Stimulated activated CD4-positive, alpha-beta T cell treated with anti-CD3 and anti-CD28 coated beads, Interleukin-1b, Interleukin-23, amount 100 ng/mL, for 1 hour (primary cell): ENCODE measurements at places on chromosomes 7 and 10.

- DNase-seq: no peak
Observed at GRCh38 chr10:79046741-79047583, 21.8 kb upstream of the ZMIZ1 start.

- DNase-seq: no peak
Observed at GRCh38 chr7:125057963-125058362, 128.3 kb upstream of the POT1 start.

DNA sequence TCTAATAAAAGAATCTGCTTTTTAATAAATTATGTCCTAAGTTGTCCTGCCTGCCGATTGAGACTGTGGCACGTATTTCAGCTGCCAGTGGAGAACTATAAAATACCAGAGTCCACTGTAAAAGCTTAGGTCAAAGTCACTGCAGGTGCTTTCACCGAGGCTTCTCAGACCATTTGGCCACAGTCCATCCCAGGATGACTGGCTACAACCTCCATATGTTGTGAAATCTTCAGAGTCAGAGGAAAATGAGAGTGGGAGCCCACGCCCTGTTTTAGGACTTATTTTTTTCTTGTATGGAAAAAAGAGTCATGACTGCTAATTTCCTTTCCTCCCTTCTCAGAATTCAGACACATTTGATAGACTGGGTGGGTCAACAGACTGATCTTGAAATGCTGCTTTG, 182.9 kb downstream of the ANK3 start:
- no peak for DNase-seq

- DNase-seq: no peak
Observed at GRCh38 chr10:110637558-110638053, 6.5 kb upstream of the RBM20 start.

- no peak for DNase-seq
Observed at GRCh38 chr10:3955493-3955892, 170.5 kb upstream of the KLF6 start.

GRCh38 chr10:132064082-132064755, 1.5 kb upstream of the JAKMIP3 start:
- no peak for DNase-seq

GRCh38 chr10:110629680-110630191, 14.4 kb upstream of the RBM20 start:
- no peak for DNase-seq

DNA sequence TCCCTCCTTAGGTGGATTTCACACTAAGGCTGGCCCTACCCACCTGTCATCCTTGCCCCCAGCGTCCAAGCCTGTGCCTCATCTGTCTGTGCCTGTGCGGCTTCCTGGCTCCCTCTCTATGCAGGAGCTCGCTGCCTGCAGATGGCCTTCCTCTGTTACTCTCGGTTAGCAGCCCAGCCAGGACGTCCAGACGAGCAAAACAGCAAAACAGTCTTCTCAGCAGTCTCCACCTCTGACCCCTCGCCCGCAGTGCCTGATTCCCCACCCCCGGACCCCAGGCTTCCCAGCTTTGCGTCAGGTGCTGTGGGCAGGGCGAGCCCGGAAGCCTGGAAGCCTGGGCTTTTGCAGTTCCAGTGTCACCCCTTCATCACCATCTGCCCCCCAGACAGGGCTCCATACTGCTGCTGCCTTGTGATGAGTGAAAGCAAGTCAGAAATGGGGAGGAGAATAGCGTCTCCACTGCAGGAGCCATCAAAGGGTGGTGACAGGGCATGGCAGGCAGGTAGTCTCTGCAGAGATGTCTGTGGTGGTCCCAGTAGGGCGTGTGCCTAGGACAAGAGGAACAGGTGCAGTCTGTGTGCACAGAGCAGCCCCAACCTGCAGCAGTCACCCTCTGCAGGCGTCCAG, 88.5 kb downstream of the ADCY1 start:
- DNase-seq: no peak

GRCh38 chr7:20647908-20648776, 32.7 kb downstream of the ABCB5 start:
- no peak for DNase-seq

DNA sequence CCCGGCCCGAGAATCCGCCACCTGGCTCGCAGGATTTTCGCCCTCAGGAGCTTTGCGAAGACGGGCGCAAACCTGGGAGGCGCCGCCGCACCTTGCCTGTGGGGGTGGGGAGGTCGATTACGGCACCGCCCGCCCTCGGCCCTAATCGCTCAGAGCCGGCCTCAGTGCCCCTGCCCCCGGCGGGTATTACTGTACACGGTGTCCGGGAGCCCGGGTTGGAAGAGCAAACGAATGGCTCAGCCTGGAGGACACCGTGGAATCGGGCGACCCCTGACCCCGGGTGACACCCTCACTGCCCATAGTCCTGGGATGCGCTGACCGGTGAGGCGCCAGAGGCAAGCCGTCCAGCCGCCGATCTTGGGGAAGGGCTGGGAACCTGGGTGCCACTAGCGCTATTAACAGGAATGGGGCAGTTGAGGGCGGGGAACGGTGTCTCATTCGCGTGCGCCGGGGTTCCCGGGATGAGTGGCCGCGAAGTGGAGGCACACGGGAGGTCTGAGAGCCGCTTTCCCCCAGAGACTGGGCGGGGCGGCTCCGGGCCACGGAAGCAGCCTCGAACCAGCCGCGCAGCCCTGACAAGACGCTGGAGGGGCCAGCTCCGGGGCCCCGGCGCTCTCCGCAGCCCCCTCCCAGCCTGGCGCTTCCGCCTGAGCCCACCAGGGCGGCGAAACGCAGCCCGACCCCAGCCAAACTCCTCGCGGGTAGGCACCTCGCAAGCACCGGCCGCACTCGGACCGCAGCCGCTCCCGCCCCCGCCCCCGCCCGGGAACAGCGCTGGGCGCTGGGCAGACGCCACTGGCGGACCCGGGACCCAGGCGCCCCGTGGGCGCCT, 167.5 kb downstream of the NRF1 start:
- no peak for DNase-seq

DNA sequence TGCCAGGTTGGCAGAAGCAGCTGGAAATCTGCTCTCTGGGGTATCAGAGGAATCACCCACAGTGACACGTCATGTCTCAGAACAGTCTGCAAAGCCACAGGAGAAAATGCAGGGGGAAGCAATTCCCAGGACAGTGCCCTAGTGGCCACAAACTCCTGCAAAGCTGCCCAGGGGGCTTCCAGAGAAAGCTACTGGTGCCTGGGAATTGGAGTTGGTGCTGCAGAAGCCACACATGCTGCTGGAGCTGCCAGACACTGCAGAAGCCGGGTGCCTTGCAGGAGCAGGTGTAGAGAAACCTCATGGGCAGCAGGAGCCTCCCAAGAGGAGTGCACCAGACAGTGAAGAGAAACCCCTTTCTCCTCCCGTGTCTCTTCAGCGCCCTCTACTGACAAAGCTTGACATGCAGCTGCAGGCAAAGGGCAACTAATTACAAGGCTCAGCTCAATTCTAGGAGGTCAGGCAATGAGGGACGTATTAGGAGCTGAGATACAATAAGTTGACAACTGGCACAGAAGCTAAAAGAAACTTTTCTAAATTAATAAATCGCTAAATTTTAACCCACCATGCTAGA, 30.2 kb upstream of the NUB1 start:
- no peak for DNase-seq

- DNase-seq: no peak
Observed at GRCh38 chr10:124289851-124290795, 128.6 kb downstream of the OAT start.

DNA sequence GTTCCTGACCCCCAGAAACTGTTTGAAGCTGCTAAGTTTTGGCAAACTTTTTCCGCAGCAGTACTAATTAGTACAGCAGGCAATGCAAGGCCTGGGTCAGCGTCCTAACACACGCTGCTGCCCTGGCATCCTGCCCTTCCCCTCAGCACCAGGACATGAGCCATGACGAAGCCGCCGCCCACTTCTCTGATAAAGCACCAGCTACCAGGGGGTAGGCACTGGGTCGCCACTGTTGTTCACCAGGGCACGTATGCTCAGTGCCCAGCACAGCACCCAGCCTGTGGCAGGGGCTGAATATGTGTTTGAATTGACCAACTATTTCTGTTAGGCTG, 59.5 kb downstream of the CHST15 start:
- no peak for DNase-seq

DNA sequence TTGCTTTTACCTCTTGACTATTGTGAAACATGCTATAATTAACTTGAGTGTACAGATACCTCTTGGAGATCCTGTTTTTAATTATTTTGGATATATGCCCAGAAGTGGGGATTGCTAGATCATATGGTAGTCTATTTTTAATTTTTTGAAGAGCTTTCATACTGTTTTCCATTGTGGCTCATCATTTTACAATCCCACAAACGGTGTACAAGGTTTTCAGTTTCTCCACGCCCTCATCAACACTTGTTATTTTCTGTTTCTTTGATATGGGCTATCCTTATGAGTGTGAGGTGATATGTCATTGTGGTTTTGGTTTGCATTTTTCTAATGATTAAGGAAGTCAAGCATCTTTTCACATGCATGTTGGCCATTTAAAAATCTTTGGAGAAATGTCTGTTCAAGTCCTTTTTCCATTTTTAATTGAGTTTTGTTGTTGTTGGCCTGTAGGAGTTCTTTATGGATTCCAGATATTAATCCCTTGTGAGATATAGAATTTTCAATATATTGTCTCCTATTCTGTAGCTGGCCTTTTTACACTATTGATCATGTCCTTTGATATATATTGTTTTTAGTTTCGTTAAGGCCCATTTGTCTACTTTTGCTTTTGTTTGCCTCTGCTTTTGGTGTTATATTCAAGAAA, 7.5 kb downstream of the AGK start:
- DNase-seq: no peak

- no peak for DNase-seq
Observed at GRCh38 chr7:93378131-93378760, 146.1 kb downstream of the VPS50 start.

- DNase-seq: no peak
Observed at GRCh38 chr7:53426145-53426750, 390.8 kb downstream of the POM121L12 start.

- no peak for DNase-seq
Observed at GRCh38 chr7:7718492-7718891, at the start of gene RPA3. RPA3 (minus strand) TSS chr7:7718607; CDS start chr7:7640418, 78,189 bp downstream.

- DNase-seq: no peak
Observed at GRCh38 chr10:126087153-126087680, 190.9 kb downstream of the FANK1 start.

- no peak for DNase-seq
Observed at GRCh38 chr10:13917791-13918190, 331.0 kb downstream of the PRPF18 start.

- DNase-seq: no peak
Observed at GRCh38 chr7:122412883-122413282, 108.3 kb upstream of the FEZF1 start.

- no peak for DNase-seq
Observed at GRCh38 chr10:72611783-72612182, 14.1 kb downstream of the MICU1 start.

GRCh38 chr7:10662982-10663884, 310.4 kb upstream of the PHF14 start:
- DNase-seq: no peak

- DNase-seq: no peak
Observed at GRCh38 chr7:127954357-127954748, 76.9 kb downstream of the LRRC4 start.

DNA sequence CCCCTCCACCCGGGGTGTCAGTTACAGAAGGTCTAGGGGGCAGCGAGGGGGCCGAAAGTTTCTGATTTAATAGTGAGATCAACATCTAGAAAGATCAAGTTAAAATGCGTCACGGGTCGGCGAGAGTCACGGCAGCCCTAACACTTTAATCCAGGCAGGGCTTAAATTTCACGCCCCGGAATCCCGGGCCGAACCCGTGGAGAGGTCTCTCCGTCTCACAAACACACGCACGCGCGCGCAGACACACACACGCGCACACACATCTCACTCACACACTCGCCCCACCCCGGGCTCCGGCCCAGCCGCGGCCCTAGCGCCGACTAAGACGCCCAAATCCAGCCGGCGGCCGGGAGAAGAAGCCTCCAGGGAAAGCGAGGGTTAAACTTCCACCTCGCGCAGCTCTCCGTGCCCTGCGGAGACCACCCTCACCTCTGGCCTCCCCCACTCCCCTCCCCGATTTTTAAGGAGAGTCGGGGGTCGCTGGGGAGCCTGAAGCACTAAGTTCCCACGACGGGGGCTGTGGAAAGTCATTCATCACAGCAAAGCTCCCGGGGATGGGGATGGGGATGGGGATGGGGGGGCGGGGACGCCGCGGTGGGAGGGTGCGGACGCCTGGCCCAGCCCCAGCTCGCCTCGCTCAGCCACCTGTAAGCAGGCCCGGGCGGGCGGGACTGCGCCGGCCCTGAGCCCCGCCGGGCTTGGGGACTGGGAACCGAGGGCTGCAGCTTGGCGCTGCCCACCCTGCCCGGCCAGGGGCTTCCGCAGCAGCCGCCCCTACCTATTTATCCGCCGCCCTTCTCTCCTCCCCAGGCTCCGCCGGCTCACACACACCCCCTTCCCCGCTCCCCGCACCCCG, 1.6 kb downstream of the PDGFA start:
- DNase-seq: no peak

DNA sequence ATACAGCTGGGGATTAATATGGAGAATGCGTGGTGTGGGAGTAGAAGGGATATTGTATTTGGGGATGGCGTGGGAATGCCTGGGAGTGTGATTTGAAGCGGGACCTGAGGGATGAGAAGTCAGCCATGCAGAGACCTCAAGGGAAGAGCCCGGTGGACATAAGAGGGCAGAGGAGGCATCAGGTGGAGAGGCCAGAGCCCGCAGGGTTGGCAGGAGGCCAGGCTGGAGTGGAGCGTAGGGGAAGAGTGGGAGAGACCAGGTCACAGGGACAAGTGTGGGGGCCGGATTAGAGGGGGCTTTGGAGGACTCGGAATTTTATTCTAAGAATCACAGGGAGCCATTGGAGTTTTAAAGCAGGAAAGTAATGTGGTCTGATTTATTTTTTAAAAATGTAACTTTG, 2.0 kb downstream of the NDUFB2 start:
- no peak for DNase-seq

DNA sequence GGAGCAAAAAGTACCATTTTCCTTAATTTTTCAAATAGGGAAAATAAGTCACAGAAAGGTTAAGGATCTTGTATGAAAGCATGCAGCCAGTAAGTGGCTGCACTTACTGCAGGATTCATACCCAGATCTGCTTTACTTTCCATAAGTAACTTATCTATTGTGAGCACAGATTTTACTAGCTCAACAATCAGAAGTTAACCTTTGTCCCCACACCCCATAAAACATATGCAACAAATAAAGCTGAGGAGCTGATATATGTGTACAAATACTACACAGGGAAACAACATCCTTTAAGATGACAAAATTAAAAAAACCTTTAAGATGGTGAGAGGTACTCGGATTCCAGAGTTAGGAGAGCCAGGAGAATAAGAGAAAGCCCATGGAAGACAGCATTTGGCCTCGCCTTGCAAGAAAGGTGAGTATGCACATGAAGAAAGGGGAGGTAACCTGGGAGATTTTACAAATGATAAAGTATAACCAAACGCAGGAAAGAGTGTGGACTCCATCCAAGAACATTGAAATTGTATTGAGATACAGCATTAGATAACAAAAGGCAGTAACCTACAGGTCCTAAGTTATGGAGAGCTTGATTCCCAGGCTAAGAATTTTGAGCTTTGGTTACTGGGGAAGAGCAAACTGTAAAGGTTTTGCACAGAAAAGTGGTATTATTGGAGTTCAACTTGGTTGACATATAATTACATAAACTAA, 87.1 kb downstream of the ITGB8 start:
- no peak for DNase-seq

GRCh38 chr7:148672041-148672440, 26.7 kb upstream of the CUL1 start:
- no peak for DNase-seq

- DNase-seq: no peak
Observed at GRCh38 chr10:2278363-2278762, 541.0 kb upstream of the ADARB2 start.

- no peak for DNase-seq
Observed at GRCh38 chr7:21980926-21981500, 35.3 kb upstream of the CDCA7L start.

GRCh38 chr10:91088300-91089140, 131.9 kb upstream of the PCGF5 start:
- no peak for DNase-seq
